ENCODE measurements at places on chromosomes 1 and 21.

DNA sequence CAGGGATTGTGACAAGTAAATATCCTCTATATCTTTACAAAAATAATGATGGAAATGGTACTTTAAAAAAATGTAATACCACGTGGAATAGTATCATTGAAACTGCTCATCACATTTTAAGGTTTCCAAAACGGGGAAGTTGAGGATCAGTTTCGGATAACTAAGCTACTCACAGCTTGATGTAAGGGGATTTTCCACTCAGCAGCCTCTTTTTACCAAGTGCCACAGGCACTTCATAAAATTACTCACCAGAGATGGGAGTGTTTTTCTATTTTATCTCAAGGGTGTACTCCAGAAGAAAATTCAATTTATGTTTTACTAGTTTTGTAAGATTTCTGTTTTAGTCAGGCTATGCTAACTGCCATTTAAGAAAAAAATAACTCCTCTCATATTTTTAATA is 91.7 kb downstream of the TPR start:
- no peak for DNase-seq

DNA sequence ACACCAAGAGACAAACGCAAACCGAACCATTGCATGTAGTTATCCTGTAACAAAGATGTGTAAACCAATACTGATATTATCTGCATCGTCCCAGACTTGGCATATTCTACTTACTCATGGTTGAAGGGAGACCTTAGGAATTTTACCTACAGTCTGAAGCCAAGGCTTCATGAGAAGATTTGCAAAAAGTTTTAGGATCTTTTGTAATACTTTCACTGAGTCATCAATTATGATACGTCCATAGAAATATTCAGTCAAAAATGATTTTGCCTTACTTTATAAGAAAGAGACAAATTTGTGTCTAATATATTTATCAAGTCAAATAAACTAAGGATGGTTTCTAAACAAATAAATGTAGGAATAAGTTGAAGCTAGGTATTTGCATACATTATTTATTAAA is 1176.1 kb upstream of the ADGRL2 start:
- DNase-seq: no peak

DNA sequence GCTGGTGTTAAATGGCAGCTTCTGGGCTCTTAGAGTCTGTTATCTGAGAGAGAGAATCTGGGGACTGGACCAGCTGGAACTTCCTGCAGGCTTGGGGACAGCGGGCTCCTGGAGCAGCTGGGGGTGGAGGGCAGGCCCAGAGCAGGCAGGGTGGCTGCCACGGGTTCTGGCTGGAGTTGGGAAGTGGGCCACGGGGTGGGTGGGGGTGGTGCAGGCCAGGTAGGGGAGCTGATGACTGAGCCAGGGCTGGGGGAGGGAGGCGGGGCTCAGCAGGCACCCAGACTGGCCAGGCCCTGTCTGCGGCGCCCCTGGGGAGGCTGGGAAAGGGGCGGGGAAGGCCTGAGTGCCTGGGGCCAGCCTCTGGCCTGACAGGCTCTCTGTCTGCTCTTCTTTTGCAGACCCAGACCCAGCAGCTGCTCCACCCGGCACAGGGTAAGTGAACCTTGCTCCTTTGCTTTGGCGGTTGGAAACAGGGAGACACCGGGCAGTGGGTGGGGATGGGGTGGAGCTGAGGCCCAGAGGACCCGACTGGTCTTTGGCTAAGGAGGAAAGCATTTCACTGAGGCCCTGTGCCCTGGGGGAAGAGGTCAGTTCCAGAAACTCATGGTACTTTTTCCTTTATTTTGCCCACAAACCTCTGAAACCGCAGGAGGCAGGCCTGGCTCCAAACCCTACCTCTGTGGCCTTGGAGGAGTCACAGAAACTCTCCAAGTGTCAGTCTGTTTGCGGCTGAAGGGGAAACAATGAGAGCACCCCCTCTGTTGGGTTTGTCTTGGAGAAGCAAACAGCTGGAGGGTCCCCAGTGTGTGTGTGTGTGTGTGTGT is 48.8 kb downstream of the ARHGEF10L start:
- DNase-seq: peak; percentile 26

GRCh38 chr1:56758135-56758534 is 61.1 kb downstream of the FYB2 start:
- peak; percentile 19 for DNase-seq

DNA sequence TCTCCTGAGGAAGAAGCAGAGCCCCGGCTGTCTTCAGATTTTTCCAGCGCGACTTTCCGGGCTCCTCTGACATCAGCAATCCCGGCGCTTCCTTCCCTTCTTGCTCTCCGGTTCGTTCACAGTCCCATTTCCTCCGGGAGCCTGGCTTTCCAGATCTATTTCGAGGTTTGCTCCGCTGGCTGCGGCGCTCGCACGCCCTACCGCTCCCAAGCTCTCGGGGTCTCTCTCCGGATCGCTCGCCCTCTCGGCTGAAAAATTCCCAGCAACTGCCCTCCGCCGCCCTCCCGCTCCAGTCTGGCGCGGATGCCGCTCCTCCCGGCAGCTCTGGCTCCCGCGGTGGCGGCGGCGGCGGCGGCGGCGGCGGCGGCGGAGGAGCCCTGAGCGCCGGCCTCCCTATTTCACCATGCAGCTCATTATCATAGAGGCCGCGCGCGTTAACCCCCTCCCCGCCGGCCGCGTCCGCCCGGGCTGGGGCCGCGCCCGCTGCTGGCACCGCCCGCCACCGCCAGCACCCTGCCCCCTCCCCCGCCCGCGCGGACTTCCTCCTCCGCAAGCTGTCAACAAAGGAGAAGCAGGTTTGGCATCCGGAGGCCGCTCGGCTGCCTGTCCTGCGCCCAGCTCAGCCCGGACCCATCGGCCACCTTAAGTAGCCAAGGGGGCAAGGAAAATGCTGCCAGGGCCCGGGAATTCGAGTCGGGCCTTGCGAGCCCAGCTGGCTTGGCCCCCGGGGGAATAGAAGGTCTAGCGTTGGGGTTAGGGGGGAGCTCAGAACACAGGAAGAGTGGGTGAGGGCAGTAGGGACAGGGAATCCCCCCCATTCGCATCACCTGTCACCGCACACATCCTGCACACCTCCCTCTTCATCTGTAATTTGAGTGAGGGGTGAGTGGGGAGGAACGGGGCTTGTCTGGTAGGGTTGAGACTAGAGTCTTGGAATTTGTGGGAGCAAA is at the start of gene PLXNA2:
Gene PLXNA2 (minus strand): TSS at position 418 of the 950 bp plus-strand sequence. CDS start 26,462 bp downstream, outside the sequence.
- peak; percentile 89 for DNase-seq

- no peak for DNase-seq
Observed at GRCh38 chr1:45846931-45847330, 43.5 kb downstream of the MAST2 start.

DNA sequence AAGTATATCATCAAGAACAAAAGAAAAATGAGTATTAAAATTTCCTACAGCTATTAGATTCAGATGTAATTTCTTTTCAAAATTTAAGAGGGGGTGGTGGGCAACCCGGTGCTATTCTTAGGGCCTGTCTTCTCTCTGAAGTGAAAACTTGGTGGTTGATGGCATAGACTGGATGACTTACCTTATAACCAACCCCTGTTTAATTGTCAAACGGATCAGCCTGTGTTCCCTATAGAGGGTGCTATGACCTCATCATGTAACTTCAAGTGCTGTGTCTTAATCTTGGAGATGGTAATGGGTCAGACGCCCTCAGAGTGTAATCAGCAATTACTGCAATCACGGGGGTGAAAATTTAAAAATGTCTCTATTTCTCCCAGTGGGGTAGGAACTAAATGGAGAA is 176.2 kb downstream of the PCP4 start:
- DNase-seq: no peak

DNA sequence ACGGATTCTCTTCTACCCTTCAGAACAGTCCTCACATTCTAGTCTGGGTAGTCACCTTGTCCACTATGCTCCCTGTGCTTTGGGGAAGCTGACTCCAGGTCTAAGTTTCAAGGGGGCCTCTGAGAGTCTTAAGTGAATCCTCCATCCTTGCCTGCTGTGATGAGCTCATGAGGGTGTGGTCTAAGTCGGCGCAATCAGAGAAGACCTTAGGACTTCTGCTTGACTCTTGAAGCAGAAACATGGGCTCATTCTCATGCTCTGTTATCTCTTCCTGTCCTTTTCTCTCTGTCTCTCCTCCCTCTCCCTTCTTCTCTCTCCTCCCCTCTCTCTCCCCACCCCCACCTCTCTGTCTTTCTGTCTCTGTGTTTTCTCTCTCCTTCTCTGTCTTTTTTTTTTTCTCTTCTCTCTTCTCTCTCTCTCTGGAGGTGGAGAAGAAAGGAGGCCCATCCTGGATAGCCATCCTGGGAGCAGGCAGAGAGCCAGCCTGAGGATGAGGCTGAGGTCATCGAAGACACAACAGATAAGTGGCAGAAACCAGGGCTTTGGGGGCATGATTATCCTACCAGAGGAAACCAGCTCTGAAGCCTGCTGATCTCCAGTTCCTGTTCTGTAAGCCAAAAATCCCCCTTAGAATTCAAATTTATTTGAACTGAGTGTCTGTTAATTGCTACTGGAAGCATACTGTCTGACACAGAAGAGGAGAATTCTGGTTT is 245.6 kb downstream of the SIPA1L2 start:
- no peak for DNase-seq

DNA sequence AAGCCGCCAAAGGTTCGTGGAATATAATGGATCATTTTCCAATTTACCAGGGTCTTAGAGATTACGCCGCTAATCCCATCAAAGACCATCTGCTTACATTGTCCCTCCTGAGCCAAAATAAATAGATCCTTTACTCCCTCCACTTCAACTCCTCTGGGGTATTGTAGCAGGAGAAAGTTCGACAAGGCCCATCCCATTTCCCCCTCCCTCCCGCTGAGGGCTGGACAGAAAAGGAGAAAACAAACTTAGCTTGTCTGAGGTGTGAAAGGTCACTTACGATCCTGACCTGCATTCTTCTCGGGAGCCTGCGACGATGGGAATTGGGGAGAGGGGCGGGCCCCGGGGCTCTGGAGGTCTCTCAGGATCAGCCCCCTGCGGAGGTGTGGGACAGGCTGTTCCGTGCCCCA is 60.8 kb downstream of the MEF2D start:
- DNase-seq: no peak

GRCh38 chr1:53462769-53463501 is 3.7 kb downstream of the DMRTB1 start:
- DNase-seq: no peak

DNA sequence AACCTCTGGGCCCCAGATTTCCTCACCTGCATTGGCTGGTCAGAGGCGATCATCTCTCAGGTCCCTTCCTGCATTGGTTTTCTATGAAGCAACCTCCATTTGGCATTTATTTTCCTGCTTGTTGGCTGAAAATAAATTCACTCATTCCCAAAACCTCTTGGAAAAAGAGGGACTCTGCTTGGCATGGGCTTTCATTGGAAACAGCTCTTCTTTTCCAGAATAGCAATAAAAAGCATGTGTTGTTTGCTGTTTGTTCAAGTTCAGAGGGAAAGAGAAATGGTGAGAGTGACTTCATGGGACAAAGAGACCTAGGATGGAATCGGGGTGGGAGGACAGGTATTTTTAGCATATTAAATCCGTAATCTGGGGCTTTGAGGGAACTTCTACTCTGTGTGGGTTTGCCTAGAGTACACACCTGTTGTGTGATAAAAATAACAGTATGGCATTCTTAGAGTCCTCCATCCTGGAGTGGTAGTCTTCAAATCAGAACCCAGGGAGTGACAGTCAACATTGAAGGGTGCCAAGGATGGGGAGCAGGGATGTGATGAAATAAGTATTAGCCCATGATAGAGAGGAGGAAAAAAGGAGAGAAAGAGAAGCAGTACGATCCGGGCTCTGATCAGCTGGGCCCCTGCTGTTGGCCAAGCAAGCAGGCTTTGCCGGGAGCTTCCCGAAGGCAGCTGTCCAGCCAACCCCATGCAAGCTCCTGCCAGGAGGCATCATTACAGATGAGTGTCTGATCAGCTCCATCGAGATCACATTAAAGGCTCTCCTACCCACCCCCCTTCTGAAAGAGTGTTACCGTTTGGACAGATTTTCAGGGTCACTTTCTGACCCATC is 131.9 kb upstream of the NFIA start:
- no peak for DNase-seq
